A549 treated with RU486 at 1 μM for 4 hours (cell line): ENCODE measurements at places on chromosomes 12 and 14. TPM values are rescaled to one million over a fixed set of nuclear protein-coding genes. Genes with fewer than 3 reads are reported as not detected.

Gene KSR2
- total RNA-seq, result 0.54 to 0.72 TPM (median 0.60 TPM) in 5 replicates

Gene KLHL33
- total RNA-seq, result not detected in 5 replicates

Gene SHMT2
- total RNA-seq, result 129 to 134 TPM (median 130 TPM) in 5 replicates

Gene HOXC12
- not detected in 5 replicates for total RNA-seq

Gene SSPN
- total RNA-seq, result 0.19 to 0.82 TPM (median 0.52 TPM) in 5 replicates
